Activated naive CD8-positive, alpha-beta T cell treated with anti-CD3 and anti-CD28 coated beads, Interleukin-2, amount 50 U/mL, for 24 hours (primary cell): ENCODE measurements at places on chromosomes 13 and 19.

GRCh38 chr13:74191410-74191809 is 57.2 kb upstream of the KLF12 start:
- no peak for DNase-seq

GRCh38 chr19:31232180-31232579 is 117.1 kb downstream of the TSHZ3 start:
- no peak for DNase-seq

- no peak for DNase-seq
These were observed 158.5 kb downstream of the SLITRK6 start for GRCh38 chr13:85640727-85641126.

DNA sequence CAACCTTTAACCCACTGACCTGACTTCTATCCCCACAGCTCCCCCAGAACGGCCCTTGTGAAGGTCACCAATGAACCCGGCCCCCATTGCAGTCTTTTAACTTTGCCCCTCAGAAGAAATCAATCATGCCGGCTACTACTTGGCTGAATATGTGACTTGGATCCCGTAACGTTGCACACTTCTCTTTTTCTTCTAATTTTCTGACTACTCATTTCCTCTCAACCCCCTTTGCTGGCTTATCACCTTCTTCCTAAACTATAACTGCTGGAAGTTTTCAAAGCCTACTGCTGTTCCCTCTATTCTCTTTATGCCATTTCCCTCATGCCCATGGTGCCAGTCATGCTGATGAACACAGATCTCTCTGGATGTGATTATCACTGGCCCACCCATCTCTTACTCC is 367.6 kb downstream of the DNAJC15 start:
- no peak for DNase-seq

DNA sequence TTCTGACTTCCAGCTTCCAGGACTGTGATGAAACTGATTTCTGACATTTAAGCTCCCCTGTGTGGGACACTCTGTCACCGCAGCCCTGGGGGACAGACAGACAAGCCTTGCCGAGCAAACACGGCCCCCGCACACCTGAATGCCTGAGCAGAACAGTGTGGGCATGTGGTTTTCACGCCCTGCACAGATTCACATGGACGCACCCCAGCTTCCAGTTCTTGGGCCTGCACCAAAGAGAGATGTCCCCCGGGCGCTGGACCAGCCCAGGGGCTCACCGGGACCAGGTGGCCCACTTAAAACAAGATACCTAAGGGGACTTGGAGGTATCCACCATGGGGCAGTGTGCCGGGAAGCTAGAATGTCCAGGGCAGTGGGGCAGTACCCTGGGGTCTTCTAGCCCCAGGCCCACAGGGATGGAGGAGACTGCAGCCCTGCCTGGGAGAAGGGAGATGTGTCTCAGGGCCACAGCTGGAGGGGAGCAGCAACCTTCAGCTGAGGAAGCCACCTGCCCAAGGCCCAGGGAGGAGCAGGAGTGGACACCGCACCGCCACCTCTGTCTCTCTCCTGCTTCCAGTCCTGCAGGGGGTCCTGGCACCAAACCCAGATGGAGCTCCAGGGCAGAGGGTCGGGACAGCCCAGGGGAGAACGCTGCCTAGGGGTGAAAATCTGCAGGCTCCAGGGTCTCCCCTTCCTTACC is 50.5 kb downstream of the SOX1 start:
- DNase-seq: no peak

DNA sequence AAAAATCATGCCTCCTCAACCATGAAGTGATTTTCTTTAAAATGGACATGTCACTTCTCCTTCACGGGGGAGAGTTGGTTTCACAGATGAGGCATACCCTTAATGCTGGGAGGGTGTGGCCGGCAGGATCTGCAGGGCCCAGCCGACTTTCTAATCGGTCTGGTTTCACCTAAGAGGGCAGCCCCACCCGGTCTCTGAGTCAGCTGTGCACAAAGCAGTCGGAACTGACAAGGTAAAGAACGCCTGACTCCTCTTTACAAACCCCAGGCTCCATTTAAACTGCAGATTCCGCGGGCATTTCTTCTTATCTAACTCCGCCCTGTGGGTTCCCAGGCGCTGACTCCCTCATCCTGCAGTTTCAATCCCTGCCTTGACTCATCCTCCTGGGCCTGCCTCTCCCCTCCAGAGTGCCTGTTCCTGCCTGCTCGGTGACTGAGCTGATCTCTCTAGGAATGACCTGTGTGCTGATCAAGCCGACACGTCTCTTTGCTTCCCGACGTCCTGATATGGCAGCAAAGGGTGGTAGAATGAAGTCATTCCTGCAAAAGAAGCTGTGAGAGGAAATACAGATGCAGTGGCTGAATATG is 63.4 kb downstream of the EFNB2 start:
- no peak for DNase-seq

DNA sequence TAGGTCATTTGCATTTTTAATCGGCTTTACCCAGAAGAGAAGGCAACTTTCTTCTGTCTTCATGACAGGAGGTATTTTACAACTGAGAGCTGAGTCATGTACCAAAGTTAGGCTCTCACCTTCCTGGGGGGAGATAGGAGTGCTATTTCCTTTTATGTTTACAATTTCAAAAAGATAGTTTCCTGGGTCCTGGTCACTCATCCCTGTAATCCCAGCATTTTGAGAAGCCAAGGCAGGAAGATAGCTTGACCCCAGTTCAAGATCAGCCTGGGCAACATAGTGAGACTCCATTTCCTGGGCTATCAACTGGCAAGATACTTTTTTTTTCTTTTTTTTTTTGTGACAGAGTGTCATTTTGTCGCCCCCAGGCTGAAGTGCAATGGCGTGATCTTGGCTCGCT is 7.6 kb downstream of the LYPD3 start:
- DNase-seq: no peak

DNA sequence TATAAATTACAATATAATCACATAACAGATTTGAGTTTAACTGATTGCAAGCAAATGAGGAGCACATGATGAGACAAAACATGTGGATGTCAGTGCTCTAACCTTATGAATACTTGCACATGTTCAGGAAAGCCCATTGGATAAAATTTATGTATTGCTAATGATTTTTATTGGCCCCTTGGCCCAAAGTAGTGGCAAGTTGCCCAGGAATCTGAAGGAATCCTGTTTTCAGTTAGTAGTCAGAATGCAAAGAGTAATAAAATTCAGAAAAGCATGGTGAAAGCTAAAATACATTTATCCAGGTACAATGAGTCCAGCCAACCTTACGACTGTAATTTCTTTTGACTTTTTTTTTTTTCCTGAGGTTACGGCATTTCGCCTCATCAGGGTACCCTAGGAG is 1539.4 kb downstream of the EFNB2 start:
- no peak for DNase-seq

GRCh38 chr13:39765801-39766463 is 110.5 kb downstream of the COG6 start:
- peak; percentile 34 for DNase-seq

- DNase-seq: peak; percentile 56
These were observed 1.9 kb upstream of the FOXO1 start for GRCh38 chr13:40668335-40668734.

GRCh38 chr19:54608205-54608604 is 14.8 kb downstream of the LILRA1 start:
- DNase-seq: no peak

GRCh38 chr19:5354403-5354802 is 13.8 kb upstream of the PTPRS start:
- peak; percentile 43 for DNase-seq

DNA sequence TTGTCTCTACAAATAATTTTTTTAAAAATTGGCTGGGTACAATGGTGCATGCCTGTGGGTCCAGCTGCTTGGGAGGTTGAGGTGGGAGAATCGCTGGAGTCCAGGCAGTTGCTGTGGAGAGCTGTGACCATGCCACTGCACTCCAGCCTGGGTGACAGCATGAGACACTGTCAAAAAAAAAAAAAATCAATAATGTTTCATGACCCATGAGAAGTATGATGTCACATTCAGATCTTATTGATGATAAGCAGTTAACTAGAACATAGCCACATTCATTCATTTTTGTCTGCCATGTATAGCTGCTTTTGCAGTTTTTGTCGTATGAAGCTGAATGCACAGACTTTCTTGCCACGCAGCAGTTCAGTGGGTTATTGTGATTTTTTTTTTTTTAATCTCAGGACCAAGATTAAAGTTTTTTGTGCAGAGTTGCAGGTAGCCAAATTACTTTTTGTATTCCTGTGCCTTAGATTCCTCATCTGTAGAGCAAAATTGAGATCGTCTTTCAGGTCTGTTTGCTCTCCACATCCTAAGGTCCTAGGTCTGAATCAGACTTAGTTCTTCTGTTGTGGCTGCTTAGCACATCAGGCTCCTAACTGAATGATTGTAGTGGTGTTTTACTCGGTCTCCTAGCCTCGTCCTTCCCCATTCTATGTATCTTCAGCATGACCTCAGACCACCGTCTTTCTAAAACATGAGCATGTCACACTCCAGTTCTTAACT is 145.2 kb downstream of the GGACT start:
- DNase-seq: no peak

DNA sequence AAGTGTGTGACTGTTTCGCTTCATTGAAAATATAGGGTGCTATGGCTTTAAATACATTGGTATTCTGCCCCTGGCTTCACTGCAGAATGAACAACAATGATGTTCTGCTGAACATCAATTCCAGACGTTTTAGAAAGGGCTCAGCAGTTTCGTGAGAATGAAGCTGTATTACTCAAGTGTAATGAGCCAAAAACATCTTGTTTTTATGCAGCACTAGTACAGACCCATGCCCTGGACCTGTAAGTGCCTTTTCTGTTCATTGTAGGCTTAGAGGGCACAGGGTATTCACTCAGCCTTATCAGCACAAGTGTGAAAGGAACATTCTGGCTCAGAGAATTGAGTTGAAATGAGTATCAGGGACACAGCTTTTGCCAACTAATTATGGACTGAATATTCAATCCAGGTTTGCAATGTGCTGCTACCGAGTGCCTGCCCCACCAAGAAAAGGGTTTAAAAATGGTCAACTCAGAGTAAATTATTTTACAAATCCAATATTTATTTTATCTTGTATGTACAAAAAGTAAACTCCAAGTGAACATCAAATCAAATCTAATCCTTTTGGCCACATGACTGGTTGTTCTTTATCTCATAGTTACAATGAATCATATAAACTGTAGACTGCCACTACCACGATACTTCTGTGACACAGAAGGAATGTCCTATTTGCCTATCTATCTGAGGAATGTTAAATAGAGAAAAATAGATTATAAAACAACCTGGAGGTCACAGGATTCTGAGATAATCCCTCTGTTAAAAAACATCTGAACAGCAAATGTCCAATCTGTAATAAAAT is 362.8 kb downstream of the NALCN start:
- DNase-seq: no peak

DNA sequence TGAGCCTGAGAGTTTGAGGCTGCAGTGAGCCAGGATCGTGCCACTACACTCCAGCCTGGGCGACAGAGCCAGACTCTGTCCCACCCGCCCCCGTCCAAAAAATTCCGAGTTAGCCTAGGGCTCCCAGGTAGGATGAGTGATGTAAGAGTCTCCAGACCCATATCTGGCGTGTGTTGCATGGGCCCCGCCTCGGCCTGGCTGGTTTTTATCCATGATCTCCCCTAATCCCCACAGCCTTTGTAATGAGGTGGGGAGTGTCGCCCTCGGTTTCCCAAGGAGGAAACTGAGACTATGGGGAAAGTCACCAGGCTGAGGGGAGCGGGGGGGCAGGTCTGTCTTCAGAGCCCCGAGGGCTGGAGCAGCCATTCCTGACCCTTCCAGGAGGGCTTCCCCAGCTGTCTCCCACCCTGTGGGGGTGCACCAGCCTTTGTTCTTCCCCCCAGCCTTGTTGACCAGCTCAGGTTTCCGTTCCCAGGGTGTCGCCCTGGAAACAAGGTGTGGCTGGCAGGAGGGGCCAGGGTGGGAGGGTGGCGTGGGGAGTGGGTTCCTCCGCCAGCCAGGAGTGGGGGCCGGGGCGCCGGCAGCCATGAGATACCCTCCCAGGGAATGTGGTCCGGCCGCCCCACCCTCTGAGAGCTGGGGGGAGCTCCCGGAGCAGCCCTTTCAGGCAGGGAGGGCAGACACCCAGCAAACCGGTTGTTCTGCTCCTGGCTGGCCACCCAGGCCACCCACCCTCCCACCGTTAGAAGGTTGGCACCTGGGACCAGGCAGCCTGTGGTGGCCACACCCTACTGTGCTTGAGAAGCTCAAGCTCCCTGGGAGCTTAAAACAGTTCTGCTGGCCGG is 11.5 kb downstream of the MYH14 start:
- DNase-seq: no peak

DNA sequence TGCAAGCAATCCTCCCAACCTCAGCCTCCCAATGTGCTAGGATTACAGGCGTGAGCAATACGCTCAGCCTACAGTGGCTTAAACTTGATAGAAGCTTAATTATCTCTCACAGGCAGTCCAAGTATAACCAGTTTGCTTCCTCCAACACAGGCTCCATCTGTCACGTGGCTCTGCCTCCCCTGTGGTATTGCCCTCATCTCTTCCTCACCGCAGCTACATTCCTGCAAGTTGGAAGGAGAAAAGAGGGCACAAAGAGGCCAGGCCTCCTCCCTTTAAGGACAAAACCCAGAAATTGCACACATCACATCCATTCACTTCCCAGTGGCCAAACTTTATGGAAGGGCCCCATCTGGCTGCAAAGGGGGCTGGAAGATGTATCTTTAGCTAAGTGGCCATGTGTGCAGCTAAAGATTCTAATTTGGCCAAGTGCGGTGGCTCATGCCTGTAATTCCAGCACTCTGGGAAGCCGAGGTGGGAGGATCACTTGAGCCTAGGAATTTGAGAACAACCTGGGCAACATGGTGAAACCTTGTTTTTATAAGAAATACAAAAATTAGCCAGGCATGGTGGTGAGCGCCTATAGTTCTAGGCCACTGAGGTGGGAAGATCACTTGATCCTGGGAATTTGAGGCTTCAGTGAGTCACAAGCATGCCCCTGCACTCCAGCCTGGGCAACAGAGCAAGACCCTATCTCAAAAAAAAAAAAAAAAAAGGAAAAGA is 3.1 kb upstream of the SDHAF1 start:
- no peak for DNase-seq

- DNase-seq: peak; percentile 56
These were observed 3.9 kb downstream of the PPP5C start for GRCh38 chr19:46350758-46351159.

DNA sequence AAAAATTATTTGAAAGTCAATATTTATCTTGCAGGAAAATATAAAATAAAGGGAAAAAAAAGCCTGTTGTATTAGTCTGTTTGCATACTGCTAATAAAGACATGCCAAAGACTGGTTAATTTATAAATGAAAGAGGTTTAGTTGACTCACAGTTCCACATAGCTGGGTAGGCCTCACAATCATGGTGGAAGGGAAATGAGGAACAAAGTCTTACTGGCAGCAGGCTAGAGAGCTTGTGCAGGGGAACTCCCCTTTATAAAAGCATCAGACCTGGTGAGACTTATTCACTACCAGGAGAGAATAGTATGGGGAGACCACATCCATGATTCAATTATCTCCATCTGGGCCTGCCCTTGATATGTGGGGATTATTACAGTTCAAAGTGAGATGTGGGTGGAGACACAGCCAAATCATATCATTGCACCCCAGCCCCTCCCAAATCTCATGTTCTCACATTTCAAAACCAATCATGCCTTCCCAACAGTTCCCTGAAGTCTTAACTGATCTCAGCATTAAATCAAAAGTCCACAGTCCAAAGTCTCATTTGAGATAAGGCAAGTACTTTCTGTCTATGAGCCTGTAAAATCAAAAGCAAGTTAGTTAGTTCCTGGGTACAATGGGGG is 1416.5 kb upstream of the SPRY2 start:
- DNase-seq: no peak
